Putamen (tissue), 1 donor: ENCODE measurements at places on chromosomes 3 and 15.

DNA sequence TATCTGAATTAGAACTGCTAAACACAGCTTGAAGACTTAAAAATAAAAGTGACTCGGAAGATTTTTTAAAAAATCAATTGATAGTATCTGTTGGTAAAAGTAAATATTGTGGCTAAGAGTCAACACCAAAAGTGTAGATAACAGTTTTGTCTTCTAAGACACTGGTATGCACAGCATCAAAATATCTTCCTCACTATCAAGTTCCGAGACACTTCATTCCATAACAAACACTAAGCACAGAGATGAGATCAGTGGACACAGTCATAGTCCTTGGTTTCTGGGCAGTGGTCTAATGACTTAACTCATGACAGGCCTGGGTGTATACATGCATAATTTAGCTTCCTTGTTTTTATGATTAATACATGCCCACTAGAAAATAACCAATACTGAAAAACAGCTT, 63.2 kb downstream of the PXYLP1 start:
- DNase-seq = no peak

- DNase-seq = no peak
Measured at GRCh38 chr3:117586161-117586560, 876.6 kb downstream of the TUSC7 start.

DNA sequence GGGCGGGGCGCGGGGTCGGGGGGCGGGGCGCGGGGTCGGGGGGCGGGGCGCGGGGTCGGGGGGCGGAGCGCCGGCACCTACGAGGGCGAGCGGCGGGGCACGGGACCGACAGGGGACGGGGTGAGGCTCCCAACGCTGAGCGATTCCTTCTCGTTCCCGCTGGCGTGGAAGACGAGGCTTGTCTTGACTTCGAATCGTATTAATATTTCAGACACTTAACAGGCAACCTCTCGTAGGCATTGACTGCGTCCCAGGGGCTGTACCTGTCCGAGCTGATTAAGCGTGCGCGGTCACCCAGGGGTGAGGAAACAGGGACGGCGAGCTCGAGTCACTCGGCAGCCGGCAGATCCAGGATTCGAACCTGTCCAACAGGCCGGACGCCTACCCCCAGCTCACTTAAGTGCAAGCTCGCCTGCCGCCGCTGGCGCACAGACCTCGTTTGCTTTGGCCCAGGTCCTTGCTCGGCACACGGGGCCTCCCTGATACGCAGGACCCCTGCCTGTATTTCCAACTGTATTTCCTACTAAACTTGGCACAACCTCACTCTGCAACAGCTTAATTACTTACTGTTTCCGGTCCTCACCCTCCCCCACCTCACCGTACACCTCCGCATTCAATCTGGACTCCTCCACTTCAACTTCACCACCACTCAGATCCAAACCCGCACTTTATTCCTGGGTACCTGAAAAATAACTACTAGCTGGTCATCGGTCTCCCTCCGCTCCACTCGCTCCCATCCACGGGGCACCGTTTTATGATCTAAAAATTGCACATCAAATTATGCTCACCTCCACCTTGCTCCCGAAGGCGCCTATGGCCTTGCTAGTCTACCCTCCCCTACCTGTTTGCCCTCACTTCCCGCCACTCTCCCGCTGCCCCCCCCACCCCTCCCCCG, 722 bp upstream of the ZXDC start:
- peak; percentile 65 for DNase-seq

DNA sequence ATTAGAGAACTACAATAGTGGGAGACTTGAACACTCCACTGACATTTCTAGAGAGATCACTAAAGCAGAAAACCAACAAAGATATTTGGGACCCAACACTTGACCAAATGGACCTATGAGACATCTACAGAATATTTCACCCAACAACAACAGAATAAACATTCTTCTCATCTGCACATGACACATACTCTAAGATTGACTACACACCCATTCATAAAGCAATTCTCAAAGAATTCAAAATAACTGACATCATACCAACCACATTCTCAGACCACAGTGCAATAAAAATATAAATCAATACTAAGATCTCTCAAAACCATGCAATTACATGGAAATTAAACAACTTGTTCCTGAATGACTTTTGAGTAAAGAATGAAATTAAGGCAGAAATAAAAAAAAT, 473.7 kb downstream of the LPP start:
- DNase-seq = no peak

GRCh38 chr3:142768338-142768737, 44.5 kb downstream of the TRPC1 start:
- no peak for DNase-seq

GRCh38 chr3:65048151-65048550, 360.4 kb upstream of the ADAMTS9 start:
- DNase-seq = no peak

DNA sequence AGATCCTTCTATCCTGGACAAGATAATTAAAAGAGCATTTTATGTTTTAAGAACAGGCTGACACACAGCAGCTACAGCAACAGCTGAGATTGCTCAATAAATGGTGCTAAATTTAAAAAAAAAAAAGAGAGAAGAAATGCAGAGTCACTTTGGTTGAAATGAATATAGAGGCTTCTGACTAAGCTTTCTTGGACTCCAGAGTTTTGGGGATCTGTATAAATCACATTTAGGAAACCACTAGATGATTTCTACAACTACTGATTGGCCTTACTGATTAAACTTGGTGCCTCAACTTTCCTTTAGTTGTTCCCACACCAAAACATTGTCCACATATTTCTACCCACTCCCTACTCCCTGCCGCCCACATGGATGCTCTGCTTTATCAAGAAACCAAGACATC, 132.9 kb upstream of the ZBTB20 start:
- DNase-seq = no peak

DNA sequence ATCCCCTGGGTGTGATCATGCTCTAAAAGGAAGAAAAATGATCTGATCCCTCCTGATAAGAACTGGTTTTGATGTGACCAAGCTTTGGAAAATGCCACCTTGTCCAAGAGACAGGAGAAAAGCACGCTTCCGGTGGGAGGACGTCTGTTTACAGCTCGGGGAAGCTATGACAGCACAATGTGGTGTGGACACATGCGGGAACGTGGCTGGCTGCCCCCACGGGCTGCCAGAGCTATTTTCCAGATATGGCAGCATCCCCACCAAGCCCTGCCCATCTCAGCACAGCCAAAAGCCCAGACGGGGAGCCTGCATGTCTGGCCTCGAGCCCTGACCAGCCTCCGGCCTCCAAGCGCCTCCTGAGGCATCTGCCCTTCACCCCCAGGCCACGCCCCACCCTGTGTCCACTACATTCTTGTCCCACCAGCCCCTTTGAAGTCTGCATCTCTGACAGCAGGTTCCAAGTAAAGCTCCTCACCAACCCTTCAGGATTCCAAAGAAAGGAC, 63.2 kb upstream of the HRH1 start:
- no peak for DNase-seq

DNA sequence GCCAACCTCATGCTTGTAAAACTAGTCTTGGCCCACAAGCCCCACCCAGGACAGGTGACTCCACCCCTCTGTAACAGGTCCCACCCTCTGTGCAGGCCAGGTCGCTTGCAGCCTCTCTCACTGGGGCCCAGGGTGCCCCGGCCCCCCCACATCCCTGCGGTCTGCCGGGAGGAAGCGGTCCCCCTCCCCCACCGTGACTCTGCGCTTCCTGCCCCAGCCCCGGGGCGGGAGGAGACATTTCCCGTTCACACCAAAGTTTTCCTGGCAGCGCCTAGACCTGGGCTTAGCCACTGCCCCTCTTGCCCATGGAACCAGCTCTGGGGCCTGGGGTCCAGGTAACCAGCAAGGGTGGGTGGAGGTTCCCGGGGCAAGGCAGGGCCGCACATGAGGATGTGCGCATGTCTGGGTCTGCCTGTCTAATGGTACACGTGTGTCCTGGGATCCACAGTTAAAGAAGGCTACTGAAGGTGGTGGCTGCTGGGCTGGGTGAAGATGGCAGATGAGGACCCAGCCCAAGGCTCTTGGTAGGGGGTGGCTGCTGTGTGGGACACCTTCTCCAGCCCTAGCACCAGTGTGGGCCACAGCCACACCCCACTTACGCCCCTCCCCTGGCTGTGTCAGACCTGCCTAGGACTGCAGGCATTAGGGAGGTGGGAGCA, 8.4 kb downstream of the NBEAL2 start:
- no peak for DNase-seq

- no peak for DNase-seq
Measured at GRCh38 chr3:8166014-8166413, 335.6 kb upstream of the LMCD1 start.

GRCh38 chr3:126394977-126395321, 240 bp downstream of the CFAP100 start:
- no peak for DNase-seq

DNA sequence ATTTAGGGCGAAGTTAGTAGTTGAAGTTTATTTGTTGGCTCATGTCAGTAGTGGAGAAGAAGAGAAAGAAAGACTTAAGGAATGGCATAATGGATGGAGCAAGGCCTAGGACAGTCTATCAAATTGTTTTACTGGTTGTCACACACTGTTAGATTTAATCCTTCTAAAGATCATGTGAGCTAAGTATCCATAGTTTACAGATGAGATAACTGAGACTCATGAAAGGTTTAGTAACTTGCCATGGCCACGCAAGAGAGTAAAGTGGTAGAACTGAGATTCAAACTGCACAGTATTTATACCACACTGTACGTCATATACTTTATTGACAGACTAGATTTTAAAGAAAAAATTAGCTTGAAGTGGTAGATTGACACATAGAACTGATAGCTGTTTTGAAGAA, 11.4 kb downstream of the SPRED1 start:
- no peak for DNase-seq

GRCh38 chr3:15350141-15350540, 17.8 kb upstream of the SH3BP5 start:
- no peak for DNase-seq

GRCh38 chr3:106261915-106262683, 393.3 kb upstream of the CBLB start:
- no peak for DNase-seq

DNA sequence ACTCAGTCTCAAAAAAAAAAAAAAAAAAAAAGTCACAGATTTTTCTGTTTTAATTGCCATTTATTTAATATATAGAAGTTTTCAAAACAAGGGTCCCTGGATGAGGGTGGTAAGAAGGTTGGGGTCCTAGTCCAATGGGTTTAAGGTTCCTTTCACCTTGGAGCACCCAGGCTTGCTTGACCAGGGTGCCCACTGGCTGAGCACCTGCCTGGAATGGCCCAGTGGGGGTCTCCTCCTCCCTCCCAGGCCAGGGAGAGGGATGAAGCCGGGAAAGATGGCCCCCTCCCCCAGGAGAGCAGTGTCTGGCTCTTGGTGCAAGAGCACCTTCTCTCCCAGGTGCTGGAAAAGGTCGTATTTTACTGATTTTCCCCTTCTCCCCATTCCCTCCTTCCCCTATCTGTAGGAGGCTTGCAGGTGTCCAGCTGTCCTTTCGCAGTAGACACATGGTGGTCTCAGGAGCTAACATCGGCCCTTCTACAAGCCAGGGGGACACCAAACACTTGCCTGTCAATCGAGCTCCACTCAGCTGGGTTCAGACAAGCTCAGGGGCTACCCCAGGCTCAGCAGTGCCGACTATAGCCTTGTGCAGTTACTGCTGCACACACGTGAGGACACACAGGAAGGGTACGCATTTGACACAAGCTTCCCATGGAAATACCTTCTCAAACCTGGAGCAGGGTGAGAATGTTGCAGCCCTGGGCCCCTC, 112.3 kb upstream of the KLF13 start:
- no peak for DNase-seq

GRCh38 chr3:126184465-126185000, 4.1 kb upstream of the ALDH1L1 start:
- DNase-seq = no peak
